ENCODE measurements at places on chromosomes 16 and 17.

GRCh38 chr16:47204736-47205504 lies 61.2 kb upstream of the NETO2 start:
- DNase-seq: no peak

- DNase-seq: no peak
Observed at GRCh38 chr17:33769066-33769465, 476.0 kb upstream of the ASIC2 start.

- no peak for DNase-seq
Observed at GRCh38 chr16:75413951-75414350, 19.4 kb downstream of the CFDP1 start.

GRCh38 chr16:85055493-85056210 lies 28.1 kb downstream of the KIAA0513 start:
- DNase-seq: no peak

DNA sequence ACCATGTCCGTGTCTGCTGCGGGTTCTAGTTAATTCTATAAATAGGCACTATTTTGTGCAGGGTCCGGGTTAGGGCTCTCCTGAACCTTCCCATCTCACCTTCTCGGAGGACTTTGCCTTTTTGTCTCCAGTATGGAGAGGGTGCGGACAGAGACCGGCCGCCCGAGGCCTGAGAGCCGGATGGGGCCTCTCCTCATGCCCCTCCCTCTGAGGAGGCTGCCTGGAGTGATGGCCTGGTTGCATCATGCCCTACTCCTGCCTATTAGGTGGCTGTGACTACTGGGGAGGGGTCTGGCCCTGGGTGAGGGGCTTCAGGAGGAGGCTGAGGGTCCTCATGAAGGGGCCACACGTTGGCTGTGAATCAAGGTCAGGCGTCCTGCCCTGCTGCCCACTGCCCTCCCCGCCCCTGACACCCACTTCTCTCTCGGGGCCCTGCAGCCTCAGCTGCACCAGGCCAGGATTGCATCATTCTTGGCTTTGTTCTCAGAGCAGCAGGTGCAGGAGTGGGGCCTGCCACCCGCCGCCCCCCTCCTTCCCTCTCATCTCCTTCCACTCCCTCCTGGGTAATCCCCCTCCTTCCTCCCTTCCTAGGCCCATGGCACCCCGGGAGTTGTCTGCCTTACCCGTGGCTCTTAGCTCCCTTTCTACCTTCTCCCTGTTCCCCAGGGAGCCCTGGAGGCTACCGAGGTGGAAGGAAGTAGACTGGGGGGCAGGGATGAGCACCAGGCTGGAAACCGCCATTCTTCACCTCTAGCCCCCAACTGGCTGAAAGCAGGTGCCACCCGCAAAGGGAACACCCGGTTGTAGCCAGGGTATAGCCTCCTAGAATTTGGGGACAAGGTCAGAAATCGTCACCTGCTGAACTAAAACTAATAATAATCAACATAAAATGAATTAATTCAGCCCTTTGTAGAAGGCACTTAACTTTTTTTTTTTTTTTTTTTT lies 12.7 kb upstream of the ARHGAP23 start:
- no peak for DNase-seq

DNA sequence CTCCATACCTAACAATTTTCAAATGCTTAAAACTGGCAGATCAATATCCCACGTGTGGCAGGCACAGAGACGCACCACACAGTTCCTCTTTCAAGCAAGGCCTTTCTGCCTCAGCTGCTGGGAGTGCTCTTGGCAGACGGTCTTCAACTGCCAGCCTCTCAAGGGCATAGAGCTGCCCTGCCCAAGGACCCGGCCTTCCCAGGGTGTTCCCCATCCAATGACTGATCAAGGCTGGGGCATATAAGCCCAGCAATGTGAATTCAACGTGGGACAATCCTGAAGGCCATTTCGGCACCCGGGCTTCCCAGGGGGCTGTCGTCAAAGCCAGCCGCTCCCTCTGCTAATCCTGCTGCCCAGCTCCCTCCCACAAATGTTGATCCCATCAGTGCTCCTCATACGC lies 107.1 kb downstream of the STX8 start:
- DNase-seq: no peak
